ENCODE measurements at places on chromosomes 7 and 10.

- DNase-seq: no peak
These were observed 296.2 kb downstream of the LRRTM3 start for GRCh38 chr10:67221939-67222494.

- DNase-seq: no peak
These were observed 107.4 kb downstream of the DYNC2I1 start for GRCh38 chr7:158963771-158964241.

- DNase-seq: no peak
These were observed 58.4 kb upstream of the SPOCK2 start for GRCh38 chr10:72146559-72147323.

DNA sequence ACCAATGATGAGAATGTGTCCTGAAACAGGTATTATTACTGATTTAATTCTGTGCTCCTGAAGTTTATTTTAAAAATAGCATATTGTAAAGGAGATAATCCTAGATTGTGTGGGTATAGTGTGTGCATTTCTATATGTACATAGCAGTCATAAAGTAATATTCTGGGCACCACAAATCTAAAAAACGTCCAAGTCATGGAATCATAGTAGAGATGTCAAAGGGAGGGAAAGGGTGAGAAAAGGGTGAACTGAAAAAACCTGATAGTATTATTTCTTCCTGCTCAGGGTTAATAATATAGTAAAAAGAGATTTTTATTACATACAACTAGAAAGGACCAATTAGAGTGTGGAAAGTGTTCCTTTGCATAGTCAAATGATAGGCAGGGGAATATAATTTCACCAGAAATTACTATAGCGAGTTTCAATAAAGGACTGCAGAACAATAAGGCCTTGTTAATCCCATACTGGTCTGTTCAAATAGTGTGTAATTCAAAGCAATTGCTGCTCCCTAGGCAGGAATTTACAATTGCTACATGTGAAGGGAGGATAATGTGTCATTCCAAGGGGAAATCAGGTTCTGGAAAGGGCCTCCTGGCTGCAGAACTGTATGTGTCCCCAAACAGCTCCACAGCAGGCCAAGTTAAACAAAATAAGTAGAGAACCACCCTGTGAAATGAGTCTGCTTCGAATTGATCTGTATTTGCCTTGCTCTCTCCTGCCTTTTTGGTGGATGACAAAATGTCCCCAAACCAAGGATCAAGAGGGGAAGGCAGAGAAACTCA is 42.5 kb upstream of the KMT2E start:
- DNase-seq: no peak

DNA sequence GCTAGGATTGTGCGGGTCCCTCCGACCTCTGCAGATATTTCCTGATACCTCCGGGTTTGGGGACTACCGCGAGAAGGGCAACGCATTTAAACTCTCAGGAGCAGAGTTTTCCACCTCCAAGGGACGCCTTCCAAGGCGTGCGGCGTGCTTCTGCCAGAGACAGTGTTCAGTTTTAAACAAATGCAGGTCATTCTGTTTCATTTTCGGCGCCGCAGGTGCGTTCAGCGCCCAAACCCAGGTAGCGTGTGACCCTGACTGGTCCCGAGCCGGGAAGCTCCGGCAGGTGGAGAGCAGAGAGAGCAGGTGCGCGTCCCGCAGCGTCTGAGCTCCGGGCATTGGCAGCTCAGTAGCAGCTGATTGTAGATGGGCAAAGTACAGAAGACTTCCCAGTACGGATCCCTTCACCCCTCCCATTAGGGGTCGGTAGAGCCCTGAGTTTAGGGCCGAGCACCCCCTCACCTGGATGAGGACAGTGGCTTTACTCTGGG is 1.4 kb upstream of the CYP26A1 start:
- no peak for DNase-seq

- DNase-seq: no peak
These were observed 125.1 kb upstream of the JCAD start for GRCh38 chr10:30184397-30185033.

- DNase-seq: no peak
These were observed 109.2 kb downstream of the PRTFDC1 start for GRCh38 chr10:24843256-24843655.

DNA sequence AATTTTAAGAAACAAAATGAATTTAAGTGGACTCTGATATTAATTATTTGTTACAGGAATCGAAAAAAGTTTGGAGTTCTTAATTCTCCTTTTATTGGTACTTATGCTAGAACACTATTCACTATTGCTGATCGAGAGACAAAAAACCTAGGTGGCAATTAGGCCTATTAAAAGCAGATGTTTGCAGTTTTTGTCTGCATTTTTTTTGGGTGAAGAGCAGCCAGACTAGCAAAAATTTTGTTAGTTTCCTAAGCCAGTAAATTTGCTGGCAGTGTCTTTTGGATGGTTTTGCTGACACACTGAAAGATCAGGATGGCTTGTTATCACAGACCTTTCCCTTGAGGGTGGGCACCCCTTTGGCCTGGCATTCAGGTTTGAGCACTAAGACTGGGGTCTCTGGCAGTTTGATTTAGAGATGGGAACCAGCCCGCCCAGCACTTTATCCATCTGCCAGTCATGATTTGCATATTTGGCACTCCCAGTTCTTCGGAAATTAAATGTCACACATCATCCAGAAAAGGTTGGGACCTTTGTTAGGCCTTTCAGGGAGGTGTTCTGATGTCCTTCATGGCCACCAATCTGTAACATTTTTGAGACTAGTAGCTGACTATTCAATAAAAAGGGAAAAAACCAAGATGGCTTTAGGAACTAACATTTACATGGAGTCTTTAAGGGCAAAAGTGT is 57.3 kb downstream of the INPP5F start:
- no peak for DNase-seq

Data from stimulated activated CD8-positive, alpha-beta memory T cell treated with anti-CD3 and anti-CD28 coated beads, Interleukin-7, amount 100 ng/mL, for 1 hour (primary cell).